Foreskin keratinocyte (primary cell): ENCODE measurements at places on chromosomes 11 and 22.

DNA sequence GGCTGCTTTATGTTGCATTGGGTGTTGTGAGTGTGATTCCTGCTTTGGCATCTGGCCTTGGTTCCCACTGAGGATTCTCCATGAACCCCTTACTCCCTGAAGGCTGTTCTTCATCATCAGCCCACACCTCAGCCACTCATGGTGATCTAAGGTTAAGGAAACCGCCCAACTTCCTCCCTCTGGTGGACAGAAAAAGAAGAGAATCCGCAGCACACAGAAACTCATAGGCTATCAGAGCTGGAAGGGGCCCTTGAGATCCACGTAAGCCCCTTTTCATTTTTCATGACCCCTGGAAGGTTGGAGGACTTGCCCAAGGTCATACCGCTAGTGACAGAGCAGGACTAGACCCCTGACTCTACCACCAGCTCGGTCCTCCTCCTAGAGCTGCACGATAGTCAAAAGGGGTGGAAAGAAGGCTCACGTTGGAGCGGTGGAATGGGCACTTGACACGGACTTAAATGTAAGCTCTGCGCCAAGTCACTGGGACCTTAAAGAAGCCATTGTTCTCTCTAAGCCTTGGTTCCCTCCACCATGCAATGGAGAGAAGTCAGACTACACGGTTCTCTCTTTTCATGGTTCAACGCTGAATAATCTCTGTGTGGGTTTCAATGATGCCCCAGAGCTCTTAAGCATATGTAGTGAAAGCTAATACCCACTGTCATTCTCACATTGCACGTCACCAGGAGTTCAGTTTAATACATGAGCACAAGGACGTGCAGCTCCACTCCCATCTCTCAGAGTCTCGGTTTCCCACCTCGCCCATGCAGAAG, 83.6 kb upstream of the CRTAM start:
- no peak for DNase-seq

DNA sequence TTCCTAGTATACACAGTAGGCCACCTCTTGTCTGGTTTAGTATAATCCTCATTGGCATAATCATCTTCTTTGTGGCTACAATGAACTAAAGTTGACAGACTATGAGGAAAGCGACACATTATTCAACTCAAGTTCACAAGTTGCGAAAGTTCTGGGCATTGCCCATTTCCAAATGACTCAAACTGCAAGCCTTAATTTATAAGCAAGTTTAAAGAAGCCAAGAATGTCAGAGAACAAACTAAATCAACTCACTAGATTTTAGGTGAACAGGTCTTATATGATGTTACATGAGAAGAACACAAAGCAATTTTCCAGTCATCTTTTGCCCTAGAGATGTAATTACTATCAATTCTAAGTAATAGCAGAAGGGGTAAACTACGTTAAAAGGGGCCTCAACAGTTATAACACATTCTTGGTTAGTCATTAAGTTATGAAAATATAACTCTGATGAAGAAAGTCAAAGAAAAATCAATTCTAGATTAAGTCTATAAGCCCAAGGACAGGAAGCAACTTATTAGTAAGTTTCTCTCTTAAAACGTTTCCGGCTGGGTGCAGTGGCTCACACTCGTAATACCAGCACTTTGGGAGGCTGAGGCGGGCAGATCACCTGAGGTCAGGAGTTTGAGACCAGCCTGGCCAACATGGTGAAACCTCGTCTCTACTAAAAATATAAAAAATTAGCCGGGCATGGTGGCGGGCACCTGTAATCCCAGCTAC, 21.5 kb downstream of the PICALM start:
- no peak for DNase-seq

DNA sequence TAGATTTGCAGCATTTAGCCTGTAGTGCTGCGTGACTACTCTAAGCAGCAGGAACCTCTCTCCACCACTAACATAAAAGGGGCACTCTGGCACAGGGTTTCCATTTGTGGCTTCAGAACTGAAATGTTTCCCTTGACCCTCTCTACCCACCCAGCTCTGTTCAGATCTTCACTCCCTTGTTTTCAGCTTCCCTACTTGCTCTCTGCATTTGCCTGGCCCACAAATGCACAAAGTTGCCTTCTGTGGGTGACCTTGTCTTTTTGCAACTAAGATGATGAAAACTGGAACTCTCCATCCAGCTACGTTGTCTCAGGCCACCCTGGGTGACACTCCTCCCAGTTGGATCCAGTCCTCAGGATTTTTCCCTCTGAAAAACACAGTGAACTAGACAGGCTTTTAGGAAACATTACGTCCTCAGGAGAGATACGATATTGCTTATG, 19.8 kb upstream of the PSMA1 start:
- DNase-seq, result no peak

DNA sequence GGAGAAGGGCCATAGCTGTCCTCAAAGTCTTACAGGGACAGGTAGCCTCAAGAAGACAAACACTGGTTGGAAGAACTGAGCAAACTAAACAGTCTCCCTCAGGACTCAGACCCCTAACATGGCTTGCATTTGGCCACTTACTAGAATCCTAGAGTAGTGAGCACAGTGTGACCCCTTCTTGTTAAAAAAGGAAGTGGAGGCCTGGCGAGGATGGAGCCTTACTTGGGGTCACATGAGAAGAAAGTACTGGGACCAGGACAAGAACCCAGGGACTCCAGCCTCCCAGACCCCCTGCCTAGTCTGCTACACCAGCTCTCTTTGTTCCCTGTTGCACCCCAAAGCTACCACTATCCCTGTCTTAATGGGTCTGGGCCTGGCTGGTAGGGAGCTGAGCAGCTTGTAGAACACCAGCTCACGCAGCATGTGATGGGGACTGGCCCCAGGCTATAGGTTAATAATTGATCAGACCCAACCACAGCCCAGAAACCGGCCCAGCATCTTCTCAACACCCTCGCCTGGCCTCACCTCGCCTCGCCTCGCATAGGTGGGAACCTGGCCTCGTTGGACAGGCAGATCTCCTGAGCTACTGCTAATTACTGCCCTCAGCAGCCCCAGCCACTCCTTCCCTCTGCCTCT, 17.6 kb downstream of the DGAT2 start:
- no peak for DNase-seq

DNA sequence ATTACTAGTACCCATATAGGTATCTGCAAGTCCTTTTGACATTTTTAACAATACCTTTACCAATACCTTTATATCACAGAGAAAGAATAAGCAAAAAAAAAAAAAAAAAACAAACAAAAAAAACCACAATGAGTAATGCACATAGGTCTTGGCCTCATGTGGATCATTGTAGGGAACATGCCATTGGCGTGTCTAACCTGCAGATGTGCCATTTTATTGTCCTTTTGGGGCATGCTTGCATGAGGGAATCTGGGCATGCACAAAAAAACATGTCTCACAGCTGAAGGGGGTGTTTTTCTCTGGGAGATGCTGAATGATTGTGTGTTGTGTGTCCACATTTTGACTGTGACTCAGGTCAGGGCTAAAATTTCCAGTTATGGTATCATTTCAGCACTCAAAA, 361.6 kb downstream of the GUCY1A2 start:
- DNase-seq, result peak; percentile 75

- no peak for DNase-seq
Measured at GRCh38 chr11:134845474-134846327, 433.7 kb upstream of the B3GAT1 start.

DNA sequence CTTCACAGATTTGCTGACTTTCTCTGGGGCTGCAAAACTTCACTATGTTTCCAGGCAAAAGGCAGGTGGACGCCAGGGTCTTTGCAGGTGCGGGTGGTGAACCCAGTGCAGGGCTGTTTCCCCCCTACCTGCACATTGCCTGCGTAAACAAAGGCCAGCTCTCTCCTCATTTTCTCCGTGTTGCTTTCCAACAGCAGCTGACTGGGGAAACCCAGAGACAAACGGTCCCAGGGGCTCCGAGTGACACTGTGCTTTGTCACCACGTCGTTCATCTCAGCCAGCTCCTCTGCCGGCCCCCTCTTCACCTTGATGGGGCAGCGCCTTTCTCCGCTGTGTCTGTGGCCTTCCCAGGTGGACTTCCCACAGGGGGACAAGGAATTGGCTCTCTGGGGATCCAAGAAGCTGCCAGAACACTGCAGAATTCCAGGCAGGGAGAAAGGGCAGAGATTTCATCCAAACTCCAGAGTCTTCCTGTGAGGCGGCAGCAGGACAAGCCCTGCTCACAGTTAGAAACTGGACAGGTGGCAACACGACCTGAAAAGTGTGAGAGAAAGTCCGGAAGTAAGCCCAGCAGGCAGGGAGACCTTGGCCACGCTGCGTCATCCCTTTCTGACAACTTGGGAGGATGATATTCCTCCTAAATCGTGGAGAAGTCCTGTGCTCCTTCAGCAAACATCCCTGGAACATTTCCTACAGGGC, 1493.7 kb downstream of the TBC1D22A start:
- no peak for DNase-seq

- no peak for DNase-seq
Measured at GRCh38 chr11:129385801-129386200, 10.2 kb downstream of the BARX2 start.

DNA sequence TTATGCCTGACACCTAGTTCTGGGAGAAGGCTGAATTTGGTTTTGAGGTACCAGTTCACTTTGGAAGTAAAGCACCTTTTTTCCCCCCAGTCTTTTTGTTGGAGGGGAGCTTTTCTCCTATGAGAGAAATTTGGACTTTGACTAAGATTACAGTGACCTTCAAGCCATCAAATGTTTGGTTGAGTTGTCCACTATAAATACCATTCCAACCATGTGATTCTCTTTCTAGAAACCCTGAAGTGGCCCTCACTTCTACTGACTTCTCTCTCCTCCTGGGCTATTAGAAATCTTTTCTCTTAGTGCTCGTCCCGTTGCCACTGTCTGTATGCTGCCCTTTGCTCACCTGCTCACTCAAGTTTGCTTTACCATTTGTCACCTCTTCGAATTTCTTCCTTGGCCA, 82.6 kb downstream of the TEAD1 start:
- no peak for DNase-seq

- DNase-seq, result no peak
Measured at GRCh38 chr22:22032099-22032905, 49.7 kb upstream of the TOP3B start.

DNA sequence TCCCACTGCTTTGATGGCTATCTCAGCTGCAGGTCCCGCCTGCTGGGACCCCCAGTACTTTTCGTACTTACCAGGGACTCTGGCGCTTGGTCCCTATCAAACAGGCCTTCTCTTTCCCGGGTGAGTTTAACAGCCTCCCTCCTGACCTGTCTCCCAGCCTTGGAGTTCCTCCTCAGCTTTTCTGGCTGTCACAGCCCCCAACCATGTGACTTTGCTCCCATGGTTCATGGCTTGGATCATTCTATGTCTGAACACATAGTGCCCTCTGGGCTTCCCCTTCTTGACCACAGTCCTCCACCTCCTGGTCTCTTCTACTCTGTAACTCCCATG, 56.9 kb downstream of the PARVA start:
- no peak for DNase-seq

- DNase-seq, result no peak
Measured at GRCh38 chr22:43000441-43001175, 14.3 kb downstream of the PACSIN2 start.

- DNase-seq, result no peak
Measured at GRCh38 chr11:69300120-69301060, 6.4 kb downstream of the MYEOV start.

DNA sequence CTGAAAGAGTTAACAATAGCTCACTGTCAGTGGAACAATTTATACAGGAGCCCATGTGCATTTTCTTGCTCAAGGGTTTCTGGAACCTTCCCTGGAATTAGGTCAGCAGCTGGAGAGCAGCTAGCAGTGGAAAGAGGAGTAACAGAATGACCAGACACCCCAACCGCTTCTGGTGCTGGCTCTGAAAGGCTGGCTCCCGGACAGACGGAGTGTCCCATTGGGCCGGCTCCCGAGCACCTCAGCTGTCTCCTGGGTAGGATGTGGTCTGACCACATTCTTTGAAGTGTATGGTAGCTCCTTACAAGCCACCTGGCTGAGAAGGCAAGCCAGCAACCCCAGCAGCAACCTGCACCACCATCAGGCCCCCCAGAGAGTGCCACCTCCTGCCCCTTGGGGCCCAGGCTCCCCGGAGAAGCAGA, 44.7 kb downstream of the ABTB2 start:
- DNase-seq, result no peak

DNA sequence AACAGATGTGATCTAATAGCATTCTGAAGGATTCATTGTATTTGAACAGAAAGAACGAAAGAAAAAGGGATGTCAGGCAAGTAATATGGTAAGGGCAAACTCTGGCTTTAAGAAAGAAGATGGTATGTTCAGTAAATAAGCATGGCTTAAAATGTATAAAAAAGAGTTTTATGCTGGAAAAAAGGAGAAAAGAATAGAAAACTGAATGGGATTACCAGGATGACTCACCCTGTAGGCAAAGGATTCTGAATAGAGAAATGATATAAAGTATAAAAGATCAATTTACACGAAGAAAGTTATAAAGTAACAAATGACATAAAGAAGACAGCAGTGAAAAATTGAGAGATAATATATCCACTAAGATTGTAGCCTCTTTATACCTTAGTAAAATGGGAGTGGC, 4.5 kb downstream of the CCDC82 start:
- DNase-seq, result no peak

GRCh38 chr11:210122-210802, 2.8 kb downstream of the RIC8A start:
- DNase-seq, result peak; percentile 59

- DNase-seq, result no peak
Measured at GRCh38 chr22:29041408-29041807, 20.2 kb downstream of the C22orf31 start.
